H4 (cell line): ENCODE measurements at places on chromosomes 3 and 15. TPM values are rescaled to one million over a fixed set of nuclear protein-coding genes. Genes with fewer than 3 reads are reported as not detected.

DNA sequence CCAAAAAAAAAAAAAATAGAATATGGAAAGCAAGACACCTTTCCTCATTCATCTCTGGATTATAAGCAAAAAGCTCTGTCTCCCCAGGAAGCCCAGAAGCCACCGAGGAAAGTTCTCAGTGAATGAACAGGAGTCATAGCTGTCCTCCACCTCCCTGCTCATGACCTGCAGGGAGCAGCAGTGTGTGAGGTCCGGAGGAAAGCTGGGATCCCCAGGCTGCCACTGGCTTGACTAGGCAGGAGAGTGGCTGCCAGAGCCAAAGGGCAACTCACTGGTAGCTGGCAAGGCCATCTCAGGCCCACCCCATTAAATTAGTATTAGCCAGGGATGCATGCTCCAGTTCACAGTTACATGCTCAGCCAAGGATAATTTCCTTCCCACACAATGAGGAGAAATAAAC, 191.6 kb upstream of the STT3B start:
- DNase-seq: peak; percentile 10

GRCh38 chr3:35849963-35850362, 210.6 kb downstream of the ARPP21 start:
- no peak for DNase-seq

- no peak for DNase-seq
These were observed 7.9 kb upstream of the RPLP1 start for GRCh38 chr15:69444686-69445085.

DNA sequence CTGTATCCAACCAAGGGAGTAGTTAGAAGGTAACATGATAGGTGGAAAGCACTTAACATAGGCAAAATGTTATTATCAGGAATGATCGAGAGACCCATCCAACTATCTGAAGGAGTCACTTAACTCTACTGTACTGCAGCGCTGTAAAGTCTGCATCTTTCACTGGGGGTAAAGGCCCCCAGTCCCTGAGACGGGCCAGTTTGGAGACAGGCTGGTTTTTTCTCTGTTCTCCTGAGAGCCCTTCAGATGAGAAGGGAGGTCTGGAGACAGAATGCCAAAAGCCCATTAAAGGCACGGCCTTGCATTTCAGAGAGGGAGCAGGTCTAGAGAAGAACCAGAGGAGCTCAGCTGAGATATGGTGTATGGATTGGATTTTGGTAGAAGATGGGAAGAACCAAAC, 71.3 kb upstream of the CGNL1 start:
- DNase-seq: no peak

GRCh38 chr15:75234191-75234810, 23.8 kb upstream of the GOLGA6C start:
- DNase-seq: no peak

DNA sequence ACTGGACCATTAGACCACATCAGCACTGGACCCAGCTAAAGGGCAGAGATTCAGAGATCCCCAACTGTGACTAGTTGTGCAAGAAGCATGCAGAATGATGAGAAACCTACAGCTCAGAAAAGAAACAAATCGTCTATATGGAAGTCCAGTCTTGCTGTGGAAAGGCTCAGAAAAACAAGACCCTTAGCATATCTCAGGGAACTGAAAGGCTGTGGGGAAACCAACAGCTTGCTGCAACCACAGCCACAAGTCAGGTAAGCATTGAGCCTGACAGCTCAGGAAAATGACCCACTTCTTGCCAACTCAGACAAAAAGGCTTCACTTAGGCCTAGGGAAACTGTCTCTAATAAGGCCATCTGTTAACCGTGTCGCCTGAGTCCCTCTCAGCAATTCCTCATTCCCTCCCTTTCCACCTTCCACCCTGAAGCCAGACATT, 145.6 kb downstream of the LSAMP start:
- no peak for DNase-seq

- DNase-seq: no peak
These were observed 3.6 kb downstream of the CRTAP start for GRCh38 chr3:33117461-33117860.

- DNase-seq: no peak
These were observed 74.0 kb upstream of the LIPC start for GRCh38 chr15:58357529-58358476.

DNA sequence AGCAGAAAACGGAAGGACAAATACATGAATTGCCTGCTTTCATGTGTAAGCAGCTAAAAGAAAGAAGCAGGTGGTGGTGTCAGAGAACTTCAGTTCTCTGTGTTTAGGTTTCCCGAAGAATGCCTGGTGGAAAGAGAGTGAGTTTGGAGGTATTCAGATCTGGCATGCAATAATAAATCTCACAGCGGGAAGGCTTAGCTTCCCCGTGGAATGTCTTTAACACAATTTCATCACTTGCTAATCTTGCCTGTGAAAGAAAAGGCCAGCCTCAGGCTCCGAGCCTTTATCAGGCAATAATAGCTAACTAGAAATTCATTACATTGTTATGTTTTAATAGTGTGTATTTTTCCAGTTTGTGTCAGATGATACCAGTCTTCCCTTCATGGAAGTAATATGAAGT, 220.3 kb downstream of the PDZRN3 start:
- no peak for DNase-seq

- no peak for DNase-seq
These were observed 45.6 kb upstream of the LDHAL6B start for GRCh38 chr15:59160880-59161593.

DNA sequence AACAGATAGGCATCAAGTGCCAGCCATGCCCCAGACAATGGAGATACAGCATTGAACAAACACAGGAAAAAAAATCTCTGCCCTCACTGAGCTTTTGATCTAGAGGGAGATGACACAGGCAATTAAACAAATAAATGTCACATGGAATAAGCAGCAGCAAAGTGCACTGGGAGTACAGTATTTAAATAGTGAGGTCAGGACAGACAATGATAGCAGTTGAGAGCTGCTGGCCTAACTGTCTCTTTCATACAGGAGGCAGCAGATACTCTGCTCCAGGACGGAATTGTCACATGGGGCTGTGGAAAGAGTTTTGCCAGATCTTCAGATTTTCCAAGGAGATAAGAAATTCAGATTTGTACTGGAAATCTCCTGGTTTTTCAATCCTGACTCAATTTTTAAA, 241.3 kb downstream of the THRB start:
- DNase-seq: no peak

- DNase-seq: no peak
These were observed 64.4 kb upstream of the CPB1 start for GRCh38 chr3:148763156-148763680.

- DNase-seq: no peak
These were observed 12.3 kb upstream of the LYSMD4 start for GRCh38 chr15:99745370-99746086.

DNA sequence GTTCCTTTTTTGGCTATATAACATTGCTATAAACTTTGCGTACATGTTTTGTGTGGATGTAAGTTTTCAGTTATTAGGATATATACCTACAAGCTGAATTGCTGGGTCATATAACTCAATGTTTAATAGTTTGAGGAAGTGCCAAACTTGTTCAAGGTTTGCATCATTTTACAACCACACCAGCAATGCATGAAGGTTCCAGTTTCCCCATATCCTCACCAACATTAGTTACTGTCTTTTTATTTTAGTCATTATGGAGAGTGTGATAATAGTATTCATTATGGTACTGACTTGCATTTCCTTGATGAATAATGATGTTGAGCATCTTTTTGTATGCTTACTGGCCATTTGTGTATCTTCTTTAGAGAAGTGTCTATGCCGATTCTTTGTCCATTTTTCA, 112.3 kb downstream of the NR1I2 start:
- no peak for DNase-seq

DNA sequence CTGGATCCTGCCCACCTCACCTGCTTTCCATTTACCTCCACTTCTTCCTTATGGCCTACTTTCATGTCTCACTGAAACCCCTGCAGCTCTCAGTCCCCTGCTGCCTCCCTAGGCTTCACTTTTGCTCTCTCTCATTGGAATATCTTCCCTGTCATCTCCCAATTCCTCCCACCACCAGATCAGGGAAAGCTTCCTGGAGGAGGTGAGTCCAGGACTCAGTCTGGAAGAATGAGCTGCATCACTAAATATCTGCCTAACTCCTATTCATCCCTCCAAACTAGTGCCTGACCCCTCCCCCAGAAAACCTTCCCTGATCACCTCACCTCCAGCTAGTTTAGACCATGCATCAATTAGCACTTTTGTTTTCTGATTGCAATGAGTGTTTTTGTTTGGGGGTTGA, 37.1 kb downstream of the MRPL46 start:
- no peak for DNase-seq

- DNase-seq: no peak
These were observed 951.5 kb upstream of the CFAP20DC start for GRCh38 chr3:60001369-60001768.

GRCh38 chr3:44957986-44958385, 18.0 kb downstream of the ZDHHC3 start:
- DNase-seq: no peak

- no peak for DNase-seq
These were observed 32.9 kb downstream of the RORA start for GRCh38 chr15:61196156-61196555.

DNA sequence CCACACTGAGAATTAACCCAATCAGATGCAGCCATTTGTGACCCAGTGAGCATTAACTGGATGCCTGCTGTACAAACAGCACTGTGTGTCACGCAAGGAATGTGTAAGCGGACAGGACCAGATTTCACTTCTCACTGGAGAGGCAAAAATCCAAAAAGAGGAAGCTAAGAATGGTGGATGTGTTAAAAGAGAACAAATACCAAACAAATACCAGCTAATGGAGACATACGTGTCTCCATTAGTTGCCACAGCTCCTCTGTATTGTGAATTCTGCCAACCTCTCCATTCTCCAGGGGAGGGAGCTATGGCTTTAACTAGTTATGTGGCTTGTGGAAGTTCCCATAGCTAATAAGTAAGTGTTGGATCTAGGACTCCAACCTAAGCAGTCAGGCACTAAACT, 2.6 kb downstream of the LTF start:
- DNase-seq: no peak

DNA sequence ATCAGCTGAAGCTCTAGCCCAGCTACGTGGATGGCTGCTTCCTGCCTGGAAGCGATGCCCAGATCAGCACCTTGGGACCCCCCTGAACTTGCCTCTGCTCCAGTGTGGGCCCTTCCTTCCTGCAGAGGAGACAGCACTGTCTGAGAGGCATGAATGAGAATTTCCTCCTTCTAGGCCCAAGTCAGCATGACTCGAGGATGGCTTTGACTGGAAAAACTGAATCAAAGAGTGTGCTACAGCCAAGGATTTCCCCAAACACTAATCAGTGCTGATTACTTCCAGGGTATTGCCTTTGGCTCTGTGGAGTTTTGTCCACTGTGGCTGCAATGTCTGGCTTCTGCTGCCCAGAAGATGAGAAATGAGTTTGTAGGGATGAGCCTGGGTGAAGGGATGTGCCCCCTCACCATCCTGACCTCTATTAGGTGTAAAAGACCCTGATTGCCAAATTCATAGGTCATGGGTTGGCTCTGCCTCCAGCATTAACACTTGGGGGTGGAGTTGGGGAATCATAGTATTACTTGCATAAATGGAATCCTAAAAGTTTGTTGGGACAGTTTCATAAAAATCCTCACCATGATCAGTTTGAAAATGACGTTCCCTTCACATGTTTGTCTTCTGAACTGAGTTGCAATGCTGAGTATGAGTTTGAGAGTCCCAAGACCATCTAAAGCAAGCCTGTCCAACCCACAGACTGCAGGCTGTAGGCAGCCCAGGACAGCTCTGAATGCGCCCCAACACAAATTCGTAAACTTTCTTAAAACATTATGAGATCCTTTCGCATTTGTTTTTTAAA, 36.7 kb downstream of the FLNB start:
- DNase-seq: no peak

- no peak for DNase-seq
These were observed 68.1 kb upstream of the CGNL1 start for GRCh38 chr15:57308170-57308545.

DNA sequence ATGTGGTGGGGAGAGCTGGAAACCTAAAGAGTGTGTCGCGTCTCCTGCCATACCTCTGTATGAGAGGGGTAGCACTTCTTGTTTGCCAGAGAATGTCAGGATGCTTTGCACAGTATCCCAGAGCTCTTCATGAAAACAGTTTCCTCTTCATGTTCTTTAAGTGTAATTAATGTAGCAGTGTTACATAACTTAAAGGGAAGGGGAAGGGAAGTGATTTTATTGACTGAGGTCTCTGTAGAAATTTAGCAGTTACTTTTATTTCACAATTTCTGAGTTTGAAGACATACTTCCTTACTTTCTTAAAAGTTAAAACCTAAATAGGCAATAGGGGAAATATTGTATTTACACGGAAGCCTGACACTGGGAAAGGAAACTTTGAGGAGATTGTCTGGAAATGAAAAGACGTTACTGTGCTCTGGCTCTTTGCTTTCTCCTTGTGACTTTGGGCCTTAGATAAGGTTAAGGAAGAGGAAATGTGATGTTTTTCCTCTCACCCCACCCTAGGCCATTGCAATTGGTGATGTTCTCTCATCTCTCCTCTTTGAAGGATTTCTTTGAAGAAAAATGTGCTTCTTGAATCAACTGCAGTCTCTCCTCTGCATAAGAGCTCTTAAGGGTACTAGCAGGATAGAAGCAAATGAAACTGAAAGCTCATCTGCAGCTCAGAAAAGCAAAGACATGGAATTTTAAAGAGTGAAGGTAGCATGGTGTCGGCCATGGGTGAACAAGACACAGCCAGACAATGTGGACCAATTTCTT, 6.0 kb downstream of the NXPE3 start:
- DNase-seq: no peak

DNA sequence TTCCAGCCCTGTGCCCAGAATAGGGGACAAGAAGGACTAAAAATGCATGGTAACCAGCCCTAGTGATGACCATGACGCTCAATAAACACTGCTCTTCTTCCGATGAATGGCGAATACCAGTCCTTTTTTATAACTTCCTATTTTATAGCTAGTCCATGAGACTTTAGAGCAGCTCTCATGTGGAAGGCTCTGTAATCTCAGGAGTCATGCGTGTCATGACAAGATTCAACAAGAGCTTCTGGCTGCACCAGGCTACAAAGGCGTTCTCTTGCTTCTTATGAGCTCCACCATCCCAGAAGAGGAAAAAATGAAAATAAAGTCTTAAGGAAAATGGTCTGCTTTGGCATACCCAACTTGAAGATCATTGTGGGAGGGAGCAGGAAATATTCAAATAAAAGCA, 141.0 kb downstream of the TMCO5A start:
- no peak for DNase-seq

- DNase-seq: no peak
These were observed 6.8 kb upstream of the KBTBD12 start for GRCh38 chr3:127908202-127908601.

- DNase-seq: no peak
These were observed 10.0 kb downstream of the LRTM1 start for GRCh38 chr3:54917862-54918261.

The SLC12A1 gene
- not detected in 2 replicates for total RNA-seq

The PKM gene
- 2,397 and 2,595 TPM in 2 replicates for total RNA-seq

The CASR gene
- total RNA-seq: not detected in 2 replicates

The EBLN2 gene
- 0.04 and 0.76 TPM in 2 replicates for total RNA-seq

The RBP2 gene
- not detected in 2 replicates for total RNA-seq

The PLCH1 gene
- 0.62 and 1.1 TPM in 2 replicates for total RNA-seq

The SLC24A5 gene
- not detected in 2 replicates for total RNA-seq

The HTD2 gene
- total RNA-seq: 7.1 and 24.6 TPM in 2 replicates

The THPO gene
- 0.43 and 0.74 TPM in 2 replicates for total RNA-seq

The NCK1 gene
- total RNA-seq: 44.7 and 79.9 TPM in 2 replicates

The KLHL40 gene
- not detected in 2 replicates for total RNA-seq

The ZNF80 gene
- total RNA-seq: not detected in 2 replicates

The ZIC4 gene
- total RNA-seq: 0.21 TPM in 1 of 2 replicates, not detected in the other
